ENCODE measurements at places on chromosomes 4 and X.

DNA sequence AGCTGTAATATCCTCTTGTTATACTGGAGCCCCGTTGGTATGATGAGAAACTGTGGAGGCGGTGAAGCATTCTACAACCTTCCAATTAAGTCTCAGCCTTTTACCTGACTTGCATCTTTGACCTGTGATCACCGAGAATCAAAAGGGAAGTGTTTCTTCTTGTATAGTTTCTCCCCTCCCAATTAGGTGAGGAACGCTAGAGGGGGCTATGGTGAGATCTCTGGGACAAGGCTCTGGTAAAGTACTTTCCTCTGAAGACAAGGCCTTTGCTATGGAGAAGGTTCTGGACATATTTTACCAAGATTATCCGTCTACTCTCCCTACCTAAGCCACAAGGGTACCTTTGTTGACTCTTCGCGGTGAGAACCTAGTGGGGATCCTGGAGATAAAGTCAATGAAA, 111.3 kb downstream of the CBLL2 start:
- DNase-seq, result no peak

GRCh38 chr4:2057382-2058065, 1.6 kb upstream of the NAT8L start:
- no peak for DNase-seq

- DNase-seq, result no peak
These were observed 53.6 kb downstream of the EVC2 start for GRCh38 chr4:5654791-5655190.

DNA sequence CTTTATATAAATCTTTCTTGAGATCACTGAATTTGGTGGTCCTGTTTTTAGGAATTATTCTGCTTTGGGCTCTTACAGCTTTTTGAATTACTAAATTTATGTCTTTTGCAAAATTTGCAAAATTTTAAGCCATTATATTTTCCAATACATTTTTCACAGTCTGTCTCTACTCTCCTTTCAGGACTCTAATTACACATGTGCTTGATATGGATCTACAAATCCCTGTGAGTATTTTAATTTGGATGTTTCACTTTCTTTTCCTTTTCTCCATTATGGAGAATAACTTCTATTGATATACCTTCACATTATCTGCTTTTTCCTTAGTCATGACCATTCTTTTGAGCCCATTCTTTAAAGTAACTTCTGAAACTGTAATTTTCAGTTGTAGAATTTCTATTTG, 315.4 kb downstream of the DCAF12L2 start:
- no peak for DNase-seq

GRCh38 chr4:16665942-16666551, 232.4 kb downstream of the LDB2 start:
- DNase-seq, result no peak

- DNase-seq, result no peak
These were observed 50.9 kb downstream of the TSC22D3 start for GRCh38 chrX:107724653-107725052.

DNA sequence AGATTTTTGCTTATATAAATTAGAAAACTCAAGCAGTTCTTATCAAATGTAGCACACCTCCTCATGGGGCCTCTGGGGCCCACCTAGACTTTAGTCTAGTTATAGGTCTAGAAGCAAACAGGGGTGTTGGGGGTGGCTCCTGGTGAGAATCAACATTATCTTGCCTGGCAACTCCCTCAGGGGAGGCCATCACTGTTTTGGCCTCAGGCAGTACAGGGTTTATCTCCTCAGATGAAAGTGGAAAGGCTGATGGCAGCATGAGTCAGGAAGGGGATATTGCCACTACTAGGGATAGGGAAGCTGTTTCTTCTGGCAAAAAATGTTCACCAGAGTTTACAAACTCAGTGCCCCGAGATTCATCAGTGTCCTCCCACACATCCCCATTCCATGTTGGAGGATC, 232.4 kb upstream of the BMP3 start:
- no peak for DNase-seq

DNA sequence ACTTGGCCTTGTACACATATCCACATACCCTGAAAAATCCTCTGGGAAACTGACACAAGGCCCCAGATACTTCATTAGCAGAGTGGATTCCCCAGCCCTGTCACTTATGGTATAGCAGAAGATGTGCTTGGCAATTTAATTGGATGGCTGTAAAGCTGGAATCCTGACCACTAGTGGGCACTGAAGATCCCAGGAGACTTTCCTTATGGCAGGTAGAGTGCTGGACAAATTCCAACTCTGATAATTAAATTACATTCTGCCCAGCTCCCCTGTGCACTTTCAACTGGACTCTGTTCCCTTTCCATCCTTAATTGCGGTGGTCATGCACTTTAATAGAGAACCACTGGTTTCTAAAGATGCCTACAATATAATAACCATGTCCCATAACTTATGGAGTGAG, 119.8 kb downstream of the DCK start:
- DNase-seq, result no peak

GRCh38 chr4:182920676-182921075, 3.5 kb upstream of the DCTD start:
- no peak for DNase-seq

- no peak for DNase-seq
These were observed 87.3 kb downstream of the ADGRG4 start for GRCh38 chrX:136387951-136388502.

- no peak for DNase-seq
These were observed 172.5 kb upstream of the FMR1 start for GRCh38 chrX:147739196-147739595.

DNA sequence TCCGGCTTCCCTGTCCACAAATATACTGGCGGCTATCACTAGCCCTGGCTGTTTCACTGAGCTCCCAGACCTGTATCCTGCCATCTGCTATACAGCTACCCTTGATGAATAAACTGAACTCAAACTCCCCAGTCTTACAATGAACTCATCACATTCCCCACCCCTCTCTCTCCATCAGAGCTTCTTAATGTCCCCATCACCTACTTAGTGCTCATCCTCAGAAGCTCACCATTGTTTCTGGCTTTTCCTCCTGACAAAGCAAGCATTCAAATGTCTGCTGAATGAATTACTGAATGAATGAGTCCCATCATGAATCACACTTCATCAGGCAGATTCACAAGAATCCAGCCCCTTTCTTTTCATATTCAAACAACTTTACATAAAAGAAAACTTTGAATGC, 5.7 kb upstream of the DGAT2L6 start:
- no peak for DNase-seq

DNA sequence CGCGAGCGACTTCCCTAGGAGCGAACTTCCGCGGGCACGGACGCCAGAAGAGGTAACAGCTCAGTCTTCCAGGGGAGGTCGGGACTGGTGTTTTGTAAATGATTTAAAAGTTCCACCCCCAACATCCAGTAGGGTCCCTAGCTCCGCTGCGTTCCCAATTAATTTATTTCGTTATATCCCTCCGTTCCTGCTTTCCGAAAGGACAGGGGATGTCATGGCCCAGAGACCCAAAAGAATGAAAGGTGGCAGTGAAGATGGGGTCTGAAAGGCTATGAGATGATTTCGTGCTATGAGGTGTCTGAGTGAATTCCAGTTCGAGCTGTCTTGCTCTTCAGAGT, 373 bp upstream of the SMIM43 start:
- no peak for DNase-seq

- no peak for DNase-seq
These were observed 39.3 kb upstream of the TXK start for GRCh38 chr4:48173056-48173991.

DNA sequence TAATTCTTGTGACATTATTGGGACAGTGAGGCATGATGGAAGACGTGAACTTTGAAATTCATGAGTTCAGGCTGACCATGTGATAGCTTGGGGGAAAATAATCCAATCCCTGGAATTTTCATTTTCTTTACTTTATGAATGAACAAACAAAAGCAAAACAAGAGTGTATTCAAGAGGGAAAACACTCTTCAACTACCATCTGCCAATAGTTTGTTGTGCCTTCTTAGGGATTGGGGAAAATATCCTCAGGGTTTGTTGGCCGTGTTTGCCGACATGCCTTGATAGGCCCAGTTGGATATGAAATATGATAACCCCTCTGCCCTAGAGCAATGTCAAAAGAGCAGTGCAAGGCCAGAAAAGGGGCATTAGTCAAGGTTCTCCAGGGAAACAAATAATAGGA, 80.8 kb upstream of the CLNK start:
- DNase-seq, result no peak

- no peak for DNase-seq
These were observed 102.6 kb upstream of the LNX1 start for GRCh38 chr4:53693909-53694308.

DNA sequence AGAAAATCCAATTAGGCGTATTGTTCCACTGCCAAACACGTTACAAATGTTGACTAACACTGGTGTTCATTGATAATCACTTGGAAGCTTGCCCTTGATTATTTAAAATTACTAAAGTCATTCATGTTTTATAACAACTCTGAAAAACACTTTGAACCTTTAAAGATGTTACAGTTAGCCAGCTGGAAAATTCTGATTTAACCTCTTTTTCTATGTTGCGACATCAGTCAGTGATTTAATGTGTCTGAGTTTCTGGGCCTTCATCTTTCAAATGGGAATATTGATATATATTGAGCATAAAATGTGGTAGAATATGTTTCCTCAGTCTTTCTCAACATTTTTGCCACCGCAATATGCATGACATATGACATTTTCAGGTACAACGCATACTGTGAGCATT, 274.1 kb upstream of the TENM3 start:
- DNase-seq, result no peak

DNA sequence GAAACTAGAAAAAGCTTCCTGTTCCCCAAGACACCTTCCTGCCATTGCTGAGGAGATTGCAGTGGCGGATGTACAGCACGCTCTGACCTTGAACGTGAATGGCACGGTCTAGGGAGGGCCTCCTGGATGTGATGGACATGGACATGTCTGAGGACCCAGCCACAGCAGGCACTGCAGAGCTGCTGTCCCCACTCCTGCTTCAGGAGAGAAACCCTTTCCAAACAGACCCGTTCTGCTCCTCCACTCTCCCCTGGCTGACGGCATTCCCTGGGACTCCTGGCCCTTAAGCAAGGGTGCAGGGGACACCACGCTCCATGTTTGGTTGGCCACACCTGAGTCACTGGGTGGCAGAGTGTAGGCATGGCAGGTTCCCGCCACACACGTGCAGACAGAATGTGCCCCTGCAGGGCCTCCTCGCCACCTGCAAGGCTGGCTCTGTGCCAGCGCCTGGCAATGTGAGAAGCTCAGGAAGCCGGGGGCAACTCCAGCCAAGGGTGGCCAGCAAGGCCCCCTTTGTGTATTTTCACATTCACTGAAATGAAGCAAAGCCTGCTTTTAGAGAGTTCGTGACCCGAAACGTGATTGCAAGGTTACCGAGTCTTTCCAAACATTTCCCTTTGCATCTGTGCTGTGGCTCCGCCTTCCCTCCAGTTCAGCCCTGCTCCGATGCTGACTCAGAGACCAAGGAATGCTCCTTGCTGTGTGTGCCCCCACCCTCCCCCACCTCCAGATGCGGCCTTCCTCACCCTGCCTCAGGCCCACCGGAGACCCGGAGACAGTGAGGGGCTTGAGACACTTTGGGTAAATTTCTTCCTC, 46.1 kb downstream of the HTRA3 start:
- DNase-seq, result no peak

DNA sequence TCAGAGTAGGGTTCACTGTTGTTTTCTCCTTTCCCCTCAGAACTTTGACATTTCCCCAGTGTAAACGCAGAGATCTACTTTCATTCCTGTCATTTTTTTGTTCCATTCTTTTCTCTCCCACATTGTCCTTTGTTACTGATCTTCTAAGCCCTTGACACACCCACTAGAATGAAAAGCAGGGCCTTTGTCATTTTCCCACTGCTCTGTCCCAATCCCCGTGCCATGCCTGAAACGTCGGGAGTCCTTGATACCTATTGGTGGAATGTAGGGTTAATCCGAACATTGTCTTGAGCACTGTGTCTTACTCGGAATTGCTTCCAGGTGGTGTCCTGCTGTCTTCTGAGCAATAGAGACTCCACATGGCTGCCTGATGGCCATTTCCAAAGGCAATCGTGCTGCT, 887.1 kb upstream of the FRG1 start:
- no peak for DNase-seq

DNA sequence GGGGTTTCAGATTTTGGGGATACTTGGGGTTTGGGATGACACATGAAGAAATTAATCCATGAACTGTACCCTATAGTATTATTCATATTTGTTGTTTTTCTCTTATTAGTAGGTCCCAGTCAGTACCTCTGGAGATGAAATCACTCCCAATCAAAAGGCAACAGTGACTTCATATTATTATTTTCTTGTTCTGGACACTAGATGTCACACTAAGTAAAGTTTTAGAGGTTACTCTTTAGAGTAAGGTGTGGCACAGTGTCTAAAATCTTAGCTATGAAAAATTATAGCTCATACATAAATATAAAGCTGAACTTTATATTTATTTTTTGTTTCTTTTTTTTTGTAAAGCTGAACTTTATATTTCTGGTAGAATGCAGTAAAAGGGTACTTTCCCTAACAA, 35.1 kb downstream of the FAM114A1 start:
- DNase-seq, result no peak

DNA sequence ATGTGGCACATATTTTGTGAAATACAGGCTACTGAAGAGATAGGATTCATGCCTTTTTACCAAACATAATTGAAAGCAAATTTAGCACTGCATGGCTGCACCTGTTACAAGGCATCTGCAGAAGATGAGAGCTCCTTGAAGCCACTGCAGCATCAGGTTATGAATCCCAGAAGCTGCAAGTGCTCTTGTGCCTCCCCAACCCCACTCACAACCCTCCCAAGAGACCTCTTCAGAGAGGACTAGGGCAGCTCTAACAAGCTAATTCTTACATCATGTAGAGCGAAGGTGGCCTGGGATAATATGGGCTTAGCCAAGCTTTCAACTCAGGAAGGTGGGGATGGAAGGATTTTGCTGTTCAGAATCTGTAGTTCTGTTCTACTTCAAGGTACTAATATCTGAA, 27.2 kb downstream of the MFAP3L start:
- DNase-seq, result no peak

DNA sequence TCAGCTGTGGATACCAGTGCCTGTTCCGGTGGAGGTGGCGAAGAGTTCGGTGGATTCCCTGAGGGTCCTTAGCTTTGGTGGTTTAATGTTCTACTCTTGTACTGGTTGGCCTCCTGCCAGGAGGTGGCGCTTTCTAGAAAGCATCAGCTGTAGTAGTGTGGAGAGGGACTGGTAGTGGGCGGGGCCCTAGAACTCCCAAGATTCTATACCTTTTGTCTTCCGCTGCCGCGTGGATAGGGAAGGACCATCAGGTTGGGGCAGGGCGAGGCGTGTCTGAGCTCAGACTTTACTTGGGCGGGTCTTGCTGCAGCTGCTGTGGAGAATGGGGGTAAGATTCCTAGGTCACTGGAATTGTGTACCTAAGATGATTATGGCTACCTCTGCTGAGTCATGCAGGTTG, 390.3 kb downstream of the FAM47A start:
- DNase-seq, result no peak

DNA sequence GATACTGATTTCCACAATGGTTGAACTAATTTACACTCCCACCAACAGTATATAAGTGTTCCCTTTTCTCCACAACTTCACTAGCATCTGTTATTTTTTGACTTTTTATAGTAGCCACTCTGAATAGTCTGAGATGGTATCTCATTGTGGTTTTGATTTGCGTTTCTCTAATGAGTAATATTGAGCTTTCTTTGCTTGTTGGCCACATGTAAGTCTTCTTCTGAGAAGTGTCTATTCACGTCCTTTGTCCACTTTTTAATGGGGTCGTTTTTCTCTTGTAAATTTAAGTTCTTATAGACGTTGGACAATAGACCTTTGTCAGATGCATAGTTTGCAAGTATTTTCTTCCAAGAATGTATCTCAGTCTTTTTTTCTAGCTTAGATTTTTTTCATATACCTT, 10.0 kb downstream of the FBXW7 start:
- no peak for DNase-seq
